ENCODE measurements at places on chromosomes 2 and 18.

- DNase-seq: no peak
These were observed 865.0 kb upstream of the CDH2 start for GRCh38 chr18:29041976-29042375.

DNA sequence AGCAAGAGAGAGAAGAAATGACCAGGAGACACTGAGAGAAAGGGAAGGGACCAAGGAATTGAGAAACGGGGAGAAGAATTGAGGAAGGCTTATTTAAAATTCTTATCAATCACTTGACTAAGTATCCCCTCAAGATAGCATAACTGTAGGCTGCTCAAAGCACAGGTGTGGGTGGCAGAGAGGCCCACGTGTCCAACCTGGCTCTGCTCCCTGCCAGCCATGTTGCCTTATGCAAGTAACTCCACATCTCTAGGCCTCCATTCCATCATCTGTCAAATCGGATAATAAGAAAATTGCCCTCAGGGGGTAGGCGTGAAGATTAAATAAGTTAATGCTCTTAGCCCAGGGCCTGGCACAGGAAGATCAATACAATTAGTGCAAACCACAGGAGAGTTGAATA lies 7.4 kb upstream of the NPAS2 start:
- no peak for DNase-seq

DNA sequence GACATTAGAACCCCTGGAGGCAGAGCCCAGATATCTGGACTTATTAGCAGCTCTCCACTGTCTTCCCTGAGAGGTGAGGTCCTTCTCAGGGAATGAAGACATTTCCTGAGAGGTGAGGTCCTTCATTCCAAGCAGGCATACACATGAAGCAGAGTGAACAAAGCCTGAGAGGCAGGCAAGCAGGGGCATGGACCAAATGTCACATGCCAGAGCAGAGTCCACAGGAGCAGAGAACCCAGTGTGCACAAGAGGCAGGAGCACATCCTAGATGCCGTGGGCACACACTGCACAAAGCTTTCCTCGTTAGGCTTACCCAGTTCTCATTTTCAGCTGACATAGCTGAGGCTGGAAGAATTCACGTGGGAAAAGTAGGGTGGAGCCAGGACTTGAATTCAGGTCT lies 759.9 kb upstream of the HS6ST1 start:
- no peak for DNase-seq

DNA sequence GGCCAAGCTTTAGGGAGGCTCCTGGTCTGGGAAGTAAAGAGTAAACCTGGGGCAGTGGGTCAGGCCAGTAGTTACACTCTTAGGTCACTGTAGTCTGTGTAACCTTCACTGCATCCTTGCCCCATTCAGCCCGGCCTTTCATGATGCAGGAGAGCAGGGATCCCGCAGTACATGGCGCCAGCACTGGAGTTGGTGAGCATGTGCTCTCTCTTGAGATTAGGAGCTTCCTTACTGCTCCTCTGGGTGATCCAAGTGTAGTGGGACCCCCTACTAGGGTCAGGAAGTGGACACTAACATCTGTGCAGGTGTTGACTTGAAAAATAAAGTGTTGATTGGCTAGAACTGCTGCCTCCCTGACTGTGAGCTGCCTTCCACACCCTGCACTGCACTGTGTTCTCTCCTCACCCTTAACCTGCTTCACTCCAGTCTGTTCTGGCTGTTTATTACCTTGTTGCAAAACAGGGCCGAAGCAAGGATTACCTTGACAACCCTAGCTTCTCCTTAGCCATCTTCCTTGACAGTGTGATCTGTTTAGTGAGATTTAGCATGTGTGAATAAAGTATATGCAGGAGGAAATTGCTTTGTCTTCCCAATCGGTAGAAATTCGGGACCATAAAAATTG lies 5.2 kb downstream of the RETREG2 start:
- DNase-seq: no peak

- DNase-seq: no peak
These were observed 153.0 kb downstream of the NRP2 start for GRCh38 chr2:205835251-205835791.

DNA sequence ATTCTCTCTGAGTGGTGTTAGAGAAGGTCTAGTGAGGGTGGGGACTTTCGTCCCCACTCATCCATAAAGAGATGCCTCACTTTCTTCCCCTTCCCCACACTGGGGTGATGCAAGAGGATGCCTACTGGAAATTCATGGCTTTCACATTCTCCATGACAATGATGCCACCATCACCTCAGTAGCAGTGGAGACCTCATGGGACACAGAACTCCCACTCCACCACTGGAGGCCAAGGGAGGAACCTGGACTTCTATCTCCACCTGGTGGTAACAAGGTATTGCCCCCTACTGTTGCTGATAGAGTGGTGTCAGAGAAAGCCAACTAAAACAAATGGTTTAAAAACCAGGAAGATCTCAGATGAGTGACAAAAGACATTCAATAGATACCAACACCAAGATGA lies 110.9 kb downstream of the INHBB start:
- no peak for DNase-seq

GRCh38 chr2:95374029-95374428 lies 28.5 kb upstream of the FAHD2A start:
- DNase-seq: no peak

- no peak for DNase-seq
These were observed 54.0 kb upstream of the PGAP1 start for GRCh38 chr2:196980473-196980872.

DNA sequence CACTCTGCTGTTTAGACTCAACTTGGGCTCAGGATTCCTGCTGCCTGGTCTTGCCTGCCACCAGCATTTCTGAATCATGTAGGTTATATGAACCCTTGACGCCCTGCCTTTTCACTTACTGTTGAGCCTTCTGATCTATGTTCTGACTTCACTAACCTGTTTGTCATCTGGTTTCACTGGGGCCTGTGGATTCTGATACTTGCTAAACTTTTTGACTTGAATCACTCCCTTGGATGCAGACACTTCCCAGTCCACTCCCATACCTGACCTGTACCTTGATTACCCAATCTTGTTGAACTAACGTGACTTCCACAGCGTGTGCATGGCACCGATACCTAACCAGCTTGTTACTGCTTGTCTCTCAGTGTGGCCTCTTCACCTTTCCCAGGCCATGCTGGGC lies 35.6 kb upstream of the SPAG16 start:
- DNase-seq: no peak

- no peak for DNase-seq
These were observed 282.2 kb upstream of the ATP5MC3 start for GRCh38 chr2:175463589-175464310.

DNA sequence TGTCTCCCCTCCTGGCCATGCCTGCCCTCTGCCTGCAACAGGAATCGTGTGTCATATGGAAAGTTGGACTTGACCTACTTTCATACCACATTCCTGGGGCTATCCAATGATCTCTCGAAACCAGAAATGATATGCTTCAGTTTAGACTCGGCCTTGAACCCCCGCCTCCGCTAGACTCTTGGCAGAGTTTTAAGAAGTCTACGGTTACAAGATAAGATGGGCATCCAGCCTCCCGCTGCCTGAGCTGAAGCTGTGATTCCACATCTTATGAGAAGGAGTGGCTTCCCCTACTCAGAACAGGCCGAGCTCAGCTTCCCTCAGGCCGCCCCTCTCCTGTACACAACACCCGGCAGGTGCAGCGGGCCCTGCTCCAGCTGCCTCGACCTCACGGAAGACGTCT lies 73.9 kb downstream of the MTCL1 start:
- DNase-seq: no peak

DNA sequence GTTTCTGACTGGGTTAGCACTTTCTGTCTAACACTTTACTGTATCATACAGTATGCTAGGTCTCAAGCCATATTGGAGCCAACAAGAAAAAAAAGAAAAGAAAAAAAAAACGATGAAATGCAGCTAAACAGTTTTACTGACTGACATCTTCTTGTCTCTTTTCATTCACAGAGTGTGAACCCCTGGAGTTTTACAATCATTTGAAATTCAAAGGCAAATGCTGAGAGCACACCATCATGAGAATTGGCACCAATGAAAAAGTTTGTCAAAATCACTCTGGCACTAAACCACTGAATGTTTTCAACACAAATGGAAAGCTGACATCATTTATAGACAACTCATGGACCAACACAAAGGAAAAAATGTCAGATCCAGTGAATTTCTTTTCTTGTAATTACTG lies 513.3 kb downstream of the LRRTM4 start:
- DNase-seq: no peak

DNA sequence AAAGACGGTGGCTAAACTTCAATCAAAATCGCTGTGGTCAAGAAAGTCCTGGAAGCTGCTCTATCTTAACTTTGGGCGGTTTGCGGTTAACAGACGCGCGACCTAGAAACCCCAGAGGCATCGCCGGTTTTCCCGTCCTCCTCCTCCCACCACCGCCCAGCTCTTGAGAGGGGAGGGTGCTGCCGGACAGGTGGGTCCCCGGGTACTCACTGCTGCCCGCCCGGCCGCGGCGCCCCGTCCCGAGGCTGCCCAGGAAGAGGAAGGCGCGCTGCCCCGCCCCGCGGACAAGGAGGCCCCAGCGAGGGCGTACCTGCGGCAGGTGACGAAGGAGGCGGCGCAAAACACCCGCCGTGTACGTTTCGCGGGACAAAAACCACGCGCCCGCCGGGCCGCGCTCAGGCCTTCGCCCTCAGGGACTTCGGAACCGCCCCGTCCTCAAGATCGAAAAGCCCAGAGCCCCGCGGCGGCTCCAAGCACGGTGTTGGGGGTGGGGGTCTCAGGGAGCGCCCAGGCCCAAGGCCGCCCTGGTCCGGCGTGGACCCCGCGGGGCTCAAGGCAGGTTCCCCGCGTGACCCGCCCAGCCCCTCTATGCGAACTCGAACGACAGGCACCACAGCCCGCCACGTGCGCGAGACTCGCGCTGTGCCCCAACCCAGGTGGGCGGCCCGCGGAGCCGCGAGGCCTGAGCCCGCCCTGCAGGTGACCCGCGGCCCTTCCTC lies at the start of gene SH3YL1:
Gene SH3YL1 (minus strand): TSS at position 259 of the 719 bp plus-strand sequence. CDS start 48 bp downstream, at position 211.
- no peak for DNase-seq

DNA sequence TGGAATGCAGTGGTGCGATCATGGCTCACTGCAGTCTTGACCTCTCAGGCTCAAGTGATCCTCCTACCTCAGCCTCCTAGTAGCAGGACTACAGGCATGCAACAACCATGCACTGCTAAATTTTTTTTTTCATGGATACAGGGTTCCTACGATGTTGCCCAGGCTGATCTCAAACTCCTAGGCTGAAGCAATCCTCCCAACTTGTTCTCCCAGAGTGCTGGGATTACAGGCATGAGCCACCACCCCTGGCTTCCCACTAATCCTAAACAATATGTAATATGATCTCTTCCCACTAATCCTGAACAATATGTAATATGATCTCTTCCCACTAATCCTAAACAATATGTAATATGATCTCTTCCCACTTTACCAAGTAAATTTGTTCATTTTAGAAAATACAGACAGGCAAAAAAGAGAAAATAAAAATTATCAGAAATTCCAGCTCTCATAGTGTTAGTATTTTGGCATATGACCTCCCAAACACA lies 33.7 kb upstream of the C18orf32 start:
- no peak for DNase-seq

DNA sequence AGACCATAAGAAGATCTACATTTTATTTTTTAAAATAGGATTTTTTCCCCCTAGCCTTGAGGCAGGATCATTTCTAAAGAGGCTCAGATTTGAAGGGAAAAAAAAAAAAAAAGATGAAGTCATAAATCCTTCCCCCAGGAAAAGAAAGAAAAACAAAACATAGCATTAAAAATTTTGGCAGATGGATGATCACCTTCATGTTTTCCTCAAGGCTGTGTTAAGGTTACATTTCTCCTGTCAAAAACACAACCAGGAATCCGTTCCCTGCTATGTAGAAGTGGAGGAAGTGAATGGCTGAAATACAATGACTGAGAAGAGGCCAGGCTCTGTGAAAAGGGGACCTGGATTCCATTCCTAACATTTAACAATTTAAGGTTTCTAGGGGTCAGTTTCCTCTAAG lies 56.2 kb downstream of the EPHA4 start:
- no peak for DNase-seq

GRCh38 chr2:11839916-11840315 lies 93.5 kb downstream of the LPIN1 start:
- DNase-seq: no peak

GRCh38 chr2:237964194-237964577 lies 2.6 kb upstream of the UBE2F start:
- DNase-seq: no peak

DNA sequence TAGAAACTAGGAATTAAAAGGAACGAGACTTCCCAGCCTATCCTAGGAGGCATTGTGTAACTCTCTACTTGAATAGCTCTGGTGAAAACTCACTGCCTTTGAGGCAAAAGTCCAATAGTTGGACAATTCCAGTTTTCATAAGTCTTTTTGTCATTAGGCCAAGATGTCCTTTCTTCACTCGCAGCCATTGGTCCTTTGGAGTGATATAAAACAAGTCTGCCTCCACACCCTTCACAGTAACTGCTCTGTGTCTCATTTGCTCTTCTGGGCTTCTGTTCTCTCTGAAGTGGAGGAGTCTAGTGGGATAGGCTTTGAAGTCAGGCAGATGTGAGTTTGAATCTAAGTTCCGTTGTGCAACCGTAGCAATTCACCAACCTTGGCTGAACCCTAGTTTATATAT lies 28.2 kb downstream of the ANTXR1 start:
- DNase-seq: no peak
